A172 (cell line): ENCODE measurements at places on chromosomes 5 and 9. TPM values are rescaled to one million over a fixed set of nuclear protein-coding genes. Genes with fewer than 3 reads are reported as not detected.

DNA sequence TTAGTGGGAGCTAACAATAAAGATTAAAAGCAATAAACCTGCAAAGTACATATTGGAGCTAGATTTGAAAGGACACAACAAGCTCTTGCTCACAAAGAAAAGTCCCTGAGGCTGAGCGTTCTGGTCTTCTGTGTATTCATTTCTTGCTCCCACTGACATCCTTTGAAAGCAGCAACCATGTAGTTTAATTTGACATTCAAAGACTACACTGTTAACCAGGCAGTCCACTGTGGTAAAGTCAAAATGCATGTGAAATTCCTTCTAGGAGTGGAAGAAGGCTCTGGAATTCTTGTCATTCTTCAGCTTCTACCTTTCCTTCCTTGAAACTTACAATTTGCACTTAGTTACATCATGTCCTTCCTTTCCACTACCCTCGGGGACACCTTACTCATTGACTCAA is 480.7 kb downstream of the CSNK1G3 start:
- DNase-seq: no peak

Gene ZNF608
- total RNA-seq: 1.8 and 2.1 TPM in 2 replicates

Gene FABP6
- total RNA-seq: 0.17 and 1.5 TPM in 2 replicates

DNA sequence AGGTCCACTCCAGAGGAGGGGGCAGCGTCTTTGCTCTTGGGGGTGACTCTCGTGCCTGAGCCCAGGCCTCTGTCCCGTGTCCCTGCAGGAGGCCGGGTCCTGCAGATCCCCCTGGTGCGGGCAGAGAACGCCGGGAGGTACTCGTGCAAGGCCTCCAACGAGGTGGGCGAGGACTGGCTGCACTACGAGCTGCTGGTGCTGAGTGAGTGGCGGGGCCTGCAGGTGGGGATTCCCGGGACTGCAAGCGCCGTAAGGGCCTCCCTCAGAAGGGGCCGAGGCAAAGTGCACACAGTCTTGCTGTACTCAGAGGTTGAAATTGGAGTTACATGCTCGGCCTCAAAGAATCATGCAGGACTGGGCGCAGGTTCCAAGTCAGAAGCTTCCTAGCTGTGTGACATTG is 62.7 kb upstream of the ASS1 start:
- no peak for DNase-seq

GRCh38 chr5:139862313-139862712 is 66.7 kb downstream of the PSD2 start:
- DNase-seq: no peak

Gene DAB2IP
- 15.8 and 19.1 TPM in 2 replicates for total RNA-seq

Gene CDKN2B-AS1
- total RNA-seq: not detected in 2 replicates
